ENCODE measurements at places on chromosomes 5 and 9.

GRCh38 chr9:24144796-24145195 is 318.8 kb upstream of the ELAVL2 start:
- no peak for DNase-seq

- no peak for DNase-seq
Observed at GRCh38 chr5:101811466-101811865, 484.6 kb downstream of the SLCO4C1 start.

DNA sequence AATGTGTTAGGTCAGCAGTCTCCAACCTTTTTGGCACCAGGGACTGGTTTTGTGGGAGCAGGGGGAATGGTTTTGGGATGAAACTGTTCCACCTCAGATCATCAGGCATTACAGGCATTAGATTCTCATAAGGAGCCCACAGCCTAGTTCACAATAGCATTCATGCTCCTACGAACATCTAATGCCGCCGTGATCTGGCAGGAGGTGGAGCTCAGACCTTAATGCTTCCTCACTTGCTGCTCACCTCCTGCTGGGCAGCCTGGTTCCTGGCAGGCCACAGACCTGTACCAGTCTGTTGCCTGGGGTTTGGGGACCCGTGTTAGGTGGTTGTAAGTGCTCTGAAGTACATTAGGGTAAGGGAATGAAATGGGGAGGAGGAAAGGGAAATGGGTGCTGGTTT is 9.7 kb upstream of the CTNNA1 start:
- no peak for DNase-seq

- no peak for DNase-seq
Observed at GRCh38 chr5:159788835-159789331, 127.4 kb upstream of the ADRA1B start.

- DNase-seq, result no peak
Observed at GRCh38 chr5:52822437-52822836, 34.7 kb downstream of the ITGA1 start.

DNA sequence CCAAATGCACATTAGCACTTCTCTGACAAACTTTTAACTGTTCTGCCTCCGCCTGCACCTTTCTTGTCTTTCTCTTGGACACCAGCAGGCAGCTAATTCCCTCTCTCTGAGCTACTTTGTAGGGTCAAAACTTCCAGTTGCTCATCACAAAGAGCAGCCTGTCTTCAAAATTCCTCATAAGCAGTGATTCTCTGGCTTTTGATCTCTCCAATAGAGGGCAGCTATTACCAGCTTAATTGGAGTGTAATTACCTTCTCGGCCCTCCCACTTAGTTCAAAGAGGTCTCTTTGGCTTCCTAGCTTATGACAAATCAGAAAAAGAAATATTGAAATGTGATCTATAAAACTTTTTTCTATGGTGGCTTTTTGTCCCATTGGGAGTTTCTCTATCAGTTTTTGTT is 43.6 kb upstream of the RAD23B start:
- no peak for DNase-seq

GRCh38 chr5:41656597-41656996 is 146.2 kb upstream of the PLCXD3 start:
- no peak for DNase-seq

All from stimulated activated CD4-positive, alpha-beta T cell treated with anti-CD3 and anti-CD28 coated beads, Interleukin-2, amount 100 ng/mL, for 24 hours (primary cell).